Posterior cingulate gyrus (tissue), 11 donors: ENCODE measurements at places on chromosomes 5 and 9.

DNA sequence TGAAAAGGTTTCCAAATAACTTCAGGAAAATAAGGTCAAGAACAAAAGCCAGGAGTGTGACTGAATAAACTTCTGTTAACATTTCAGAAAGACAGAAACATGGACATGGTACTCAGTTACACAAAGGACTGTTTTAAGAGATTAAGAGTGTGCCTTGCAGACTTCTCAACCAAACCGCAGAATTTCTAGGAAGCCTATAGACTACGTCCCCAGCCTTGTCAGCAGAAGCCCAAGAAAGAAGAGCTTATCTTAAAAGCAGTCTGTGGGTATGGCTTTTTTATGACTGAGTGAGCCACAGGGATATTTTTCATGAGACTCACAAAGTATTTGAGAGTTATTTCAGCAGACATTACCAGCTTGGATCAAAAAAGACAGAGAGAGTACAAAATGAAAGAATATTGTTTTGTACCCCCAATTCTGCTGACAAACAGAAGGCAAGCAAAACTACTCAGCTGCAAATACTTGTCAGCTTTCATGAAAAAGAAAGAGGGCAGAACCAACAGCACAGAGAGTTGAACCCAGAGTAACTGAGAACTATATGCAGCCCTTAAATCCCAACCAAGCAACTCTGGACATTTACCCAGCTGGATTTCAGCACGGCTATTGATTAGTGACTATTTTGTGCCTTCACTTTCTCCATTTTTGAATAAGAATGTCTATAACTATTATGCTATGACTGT is 711.0 kb upstream of the CTNND2 start:
- DNase-seq: no peak

DNA sequence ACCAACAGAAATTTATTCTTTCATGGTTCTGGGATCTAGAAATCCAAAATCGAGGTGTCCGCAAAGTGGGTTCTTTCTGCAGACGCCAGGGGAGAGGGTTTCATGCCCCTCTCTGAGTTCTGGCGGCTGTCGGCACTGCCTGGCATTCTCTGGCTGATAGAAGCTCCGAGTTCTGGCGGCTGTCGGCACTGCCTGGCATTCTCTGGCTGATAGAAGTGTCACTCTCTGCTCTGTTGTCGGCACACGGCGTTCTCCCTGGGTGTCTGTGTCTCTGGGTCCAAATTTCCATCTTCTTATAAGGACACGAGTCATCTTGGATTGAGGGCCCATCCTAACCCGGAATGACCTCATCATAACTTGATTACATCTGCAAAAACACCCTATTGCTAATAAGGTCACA is 7.6 kb downstream of the GFI1B start:
- DNase-seq: no peak

GRCh38 chr9:134605966-134606357 is 35.6 kb upstream of the COL5A1 start:
- no peak for DNase-seq

DNA sequence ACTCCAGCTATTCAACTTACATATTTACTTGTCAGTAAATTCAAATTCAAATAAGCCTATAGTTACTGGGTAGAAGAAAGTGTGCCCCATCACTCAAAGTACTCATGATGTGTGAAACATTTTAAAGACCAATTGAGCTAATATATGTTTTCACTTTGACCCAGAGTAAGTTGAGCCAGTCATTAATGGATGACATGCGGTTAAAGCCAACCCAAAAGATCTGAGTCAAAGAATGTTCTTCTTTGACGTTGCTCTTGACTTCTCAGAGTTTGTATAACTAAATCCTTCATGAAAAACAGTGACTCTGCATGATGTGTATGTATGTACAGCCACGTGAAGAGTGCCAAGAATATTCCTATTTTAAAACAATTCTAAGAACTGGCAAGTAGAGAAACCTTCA is 237.4 kb downstream of the NR2F1-AS1 start:
- no peak for DNase-seq

DNA sequence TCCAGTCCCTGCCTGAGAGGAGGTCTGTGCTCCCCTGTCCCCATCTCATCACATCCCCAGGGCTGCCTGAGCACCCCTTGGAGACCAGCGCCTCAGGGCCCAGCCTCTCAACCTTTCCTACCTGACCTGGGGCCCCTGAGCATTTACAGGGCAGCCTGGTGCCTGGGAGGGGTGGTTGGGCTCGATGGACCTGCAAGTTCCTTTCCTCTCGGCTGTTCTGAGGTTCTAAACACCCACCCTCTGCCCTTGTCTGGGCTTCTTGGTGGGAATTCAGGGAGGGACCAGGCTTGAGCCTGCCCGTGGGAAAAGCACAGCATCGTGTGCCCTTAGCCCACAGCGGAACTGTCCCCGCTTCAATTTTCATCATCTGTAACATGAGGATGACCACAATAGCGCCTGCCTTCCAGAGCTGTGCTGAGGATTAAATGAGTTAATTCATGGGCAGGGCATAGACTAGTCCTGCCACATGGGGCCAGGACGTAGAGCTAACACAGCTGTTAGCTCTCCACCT is 91.0 kb upstream of the SH3PXD2B start:
- no peak for DNase-seq

GRCh38 chr5:93151121-93151520 is 429.9 kb downstream of the NR2F1-AS1 start:
- no peak for DNase-seq

GRCh38 chr5:174694611-174695010 is 29.8 kb upstream of the MSX2 start:
- DNase-seq: no peak
